AG04449 (cell line): ENCODE measurements at places on chromosomes 12 and 14.
A peak's percentile ranks its signal among the peaks of the same experiment; 100 is the strongest.

GRCh38 chr14:88437658-88438057, 52.2 kb downstream of the SPATA7 start:
- no peak for DNase-seq

GRCh38 chr14:92589213-92589852, 75.8 kb downstream of the RIN3 start:
- no peak for DNase-seq

GRCh38 chr14:31884776-31885379, 192.2 kb upstream of the ARHGAP5 start:
- DNase-seq = no peak

- DNase-seq = no peak
Observed at GRCh38 chr12:18472806-18473205, 211.5 kb downstream of the PIK3C2G start.

DNA sequence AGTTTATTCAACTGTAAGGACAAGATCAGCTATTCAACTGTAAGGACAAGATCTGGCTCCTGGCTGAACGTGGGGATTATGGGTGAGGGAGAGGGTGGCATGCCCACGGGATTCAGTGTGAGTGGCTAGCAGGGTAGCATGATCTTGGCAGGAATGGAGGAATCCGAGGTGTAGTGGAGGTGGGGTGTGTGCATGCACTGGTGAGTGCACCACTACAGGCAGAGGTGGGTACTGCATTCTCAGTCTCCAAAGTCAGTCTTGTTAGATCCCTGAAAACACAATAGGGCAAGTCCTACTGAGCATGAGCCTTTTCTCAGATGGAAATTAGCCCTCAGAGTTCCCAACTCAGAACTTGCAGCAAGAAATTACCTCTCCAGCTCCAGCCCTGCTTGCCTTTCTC, 32.2 kb upstream of the DCD start:
- no peak for DNase-seq

DNA sequence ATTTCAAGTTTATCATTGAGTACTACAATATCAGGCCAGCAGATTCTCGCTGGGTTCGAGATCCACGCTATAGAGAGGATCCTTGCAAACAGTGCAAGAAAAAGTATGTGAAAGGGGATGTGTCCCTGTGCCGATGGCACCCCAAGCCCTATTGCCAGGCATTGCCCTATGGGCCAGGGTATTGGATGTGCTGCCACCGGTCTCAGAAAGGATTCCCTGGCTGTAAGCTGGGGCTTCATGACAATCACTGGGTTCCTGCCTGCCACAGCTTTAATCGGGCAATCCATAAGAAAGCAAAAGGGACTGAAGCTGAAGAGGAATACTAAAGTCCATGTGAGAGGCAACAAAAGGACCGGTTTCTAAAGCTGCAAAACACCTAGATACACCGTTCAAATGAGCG, 59.4 kb downstream of the ATG14 start:
- DNase-seq = no peak

GRCh38 chr12:54311051-54311450, 10.2 kb upstream of the NFE2 start:
- no peak for DNase-seq

- no peak for DNase-seq
Observed at GRCh38 chr14:102075155-102075554, 11.7 kb downstream of the HSP90AA1 start.

GRCh38 chr14:76045773-76046172, 60.2 kb downstream of the IFT43 start:
- DNase-seq = no peak

GRCh38 chr12:4286771-4287317, 13.3 kb downstream of the CCND2 start:
- DNase-seq = no peak

- no peak for DNase-seq
Observed at GRCh38 chr12:131137009-131137835, 183.5 kb downstream of the ADGRD1 start.

DNA sequence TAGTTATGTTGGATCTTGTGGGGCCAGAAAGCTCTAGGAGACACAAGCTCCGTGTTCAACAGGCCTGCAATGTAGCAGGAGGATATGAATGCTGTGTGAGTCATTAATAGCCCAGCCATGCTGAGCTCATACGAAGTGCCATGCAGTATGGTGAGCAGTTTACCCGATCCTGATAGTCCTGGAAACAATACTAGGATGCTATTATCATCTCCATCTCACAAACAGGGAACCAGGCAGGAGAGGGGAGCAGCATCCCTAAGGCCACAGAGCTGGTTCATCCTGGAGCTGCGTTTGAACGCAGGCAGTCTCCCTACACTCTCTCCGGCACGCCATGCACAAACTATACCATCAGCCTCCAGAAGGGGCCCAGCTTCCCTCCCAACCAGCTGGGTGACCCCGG, 20.5 kb downstream of the TTC7B start:
- peak; percentile 67 for DNase-seq

GRCh38 chr12:76685246-76685678, 78.7 kb upstream of the ZDHHC17 start:
- no peak for DNase-seq

GRCh38 chr14:101980700-101981099, 16.3 kb downstream of the DYNC1H1 start:
- DNase-seq = peak; percentile 98

DNA sequence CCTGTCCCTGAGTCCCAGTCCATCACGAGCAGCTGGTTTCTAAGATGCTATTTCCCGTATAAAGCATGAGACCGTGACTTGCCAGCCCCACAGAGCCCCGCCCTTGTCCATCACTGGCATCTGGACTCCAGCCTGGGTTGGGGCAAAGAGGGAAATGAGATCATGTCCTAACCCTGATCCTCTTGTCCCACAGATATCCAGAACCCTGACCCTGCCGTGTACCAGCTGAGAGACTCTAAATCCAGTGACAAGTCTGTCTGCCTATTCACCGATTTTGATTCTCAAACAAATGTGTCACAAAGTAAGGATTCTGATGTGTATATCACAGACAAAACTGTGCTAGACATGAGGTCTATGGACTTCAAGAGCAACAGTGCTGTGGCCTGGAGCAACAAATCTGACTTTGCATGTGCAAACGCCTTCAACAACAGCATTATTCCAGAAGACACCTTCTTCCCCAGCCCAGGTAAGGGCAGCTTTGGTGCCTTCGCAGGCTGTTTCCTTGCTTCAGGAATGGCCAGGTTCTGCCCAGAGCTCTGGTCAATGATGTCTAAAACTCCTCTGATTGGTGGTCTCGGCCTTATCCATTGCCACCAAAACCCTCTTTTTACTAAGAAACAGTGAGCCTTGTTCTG, 41.6 kb downstream of the DAD1 start:
- no peak for DNase-seq

DNA sequence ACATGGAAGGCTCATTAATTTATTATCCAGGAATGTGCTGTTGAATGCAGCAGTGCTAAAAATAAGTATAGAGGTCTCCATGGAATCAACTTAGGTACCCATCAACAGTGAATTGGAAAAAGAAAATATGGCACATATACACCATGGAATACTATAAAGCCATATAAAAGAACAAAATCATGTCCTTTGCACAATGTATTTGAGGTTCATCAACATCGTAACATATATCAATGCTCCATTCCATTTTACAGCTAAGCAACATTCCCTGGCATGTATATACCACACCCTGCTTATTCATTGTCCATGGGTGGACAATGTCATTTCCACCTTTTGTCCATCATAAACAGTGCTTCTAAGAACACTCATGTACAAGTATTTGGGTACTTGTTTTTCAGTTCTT, 147.8 kb upstream of the RASSF8 start:
- DNase-seq = no peak

DNA sequence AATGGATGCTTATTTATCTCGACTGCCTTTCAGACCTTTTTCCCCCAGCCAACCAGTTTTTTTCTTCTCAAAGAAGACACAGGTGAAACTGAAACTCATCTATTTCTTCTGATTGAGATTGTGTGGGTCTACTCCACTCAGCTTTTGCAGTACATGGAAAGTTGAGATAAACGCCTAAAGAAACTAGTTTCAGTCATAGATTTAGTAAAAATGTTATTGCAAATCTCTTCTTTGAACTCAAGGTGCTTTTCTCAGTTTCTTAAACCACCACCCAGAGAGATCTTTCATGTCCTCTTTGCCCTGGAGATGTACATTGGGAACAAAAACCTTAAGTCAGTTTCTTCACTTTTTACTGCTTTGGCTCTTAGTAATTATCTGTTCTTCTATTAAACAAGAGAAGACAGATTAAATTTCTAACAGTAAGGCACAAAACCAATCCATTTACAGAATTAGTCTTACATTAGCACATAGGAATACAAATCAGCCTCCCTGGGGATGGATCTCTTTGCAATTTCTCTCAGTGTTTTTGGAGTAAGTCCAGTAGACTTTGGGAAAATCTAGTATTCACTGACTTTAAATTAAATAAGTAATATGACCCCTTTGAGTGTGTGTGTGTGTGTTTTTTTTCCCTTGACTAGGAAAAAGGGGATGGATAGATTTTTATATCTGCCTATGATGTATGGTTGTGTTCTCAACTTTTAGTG, 11.6 kb downstream of the FBXW8 start:
- peak; percentile 10 for DNase-seq

GRCh38 chr12:46965137-46965536, 114.3 kb upstream of the PCED1B start:
- DNase-seq = no peak

- no peak for DNase-seq
Observed at GRCh38 chr12:83823386-83824045, 1089.1 kb downstream of the SLC6A15 start.

DNA sequence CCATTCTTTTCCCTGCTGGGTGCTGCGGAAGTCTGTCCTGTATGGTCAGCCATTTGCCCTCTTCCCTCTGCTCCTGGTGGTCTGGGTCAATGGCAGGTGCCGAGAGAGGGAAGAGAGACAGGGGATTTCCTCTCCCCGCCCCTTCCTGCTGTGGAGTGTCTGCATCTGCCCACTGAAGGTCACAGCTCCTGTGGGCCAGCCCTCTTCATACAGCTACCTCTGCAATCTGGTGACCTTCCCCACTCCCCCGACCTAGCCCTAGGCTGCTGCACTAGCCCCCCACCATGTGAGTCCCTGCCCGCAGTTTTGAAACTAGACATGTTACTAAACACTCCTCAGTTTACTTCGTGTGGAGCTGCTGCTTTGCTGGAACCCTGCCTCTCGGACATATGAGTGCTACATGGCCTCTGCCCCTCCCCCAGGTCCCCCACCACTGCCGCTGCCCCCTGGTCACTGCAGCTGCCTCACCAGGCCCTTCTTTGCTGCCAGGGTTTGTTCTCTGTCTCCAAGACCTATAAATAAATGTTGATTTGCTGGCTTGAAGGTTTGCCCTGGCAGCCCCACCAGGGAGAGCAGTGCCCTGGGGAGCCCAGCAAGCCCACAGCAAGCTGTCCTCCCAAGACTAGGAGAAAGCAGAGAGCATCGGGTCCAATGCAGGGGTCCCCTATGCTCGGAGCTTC, 102.9 kb downstream of the DPF3 start:
- DNase-seq = no peak

- no peak for DNase-seq
Observed at GRCh38 chr12:128914908-128915563, 61.8 kb downstream of the GLT1D1 start.

DNA sequence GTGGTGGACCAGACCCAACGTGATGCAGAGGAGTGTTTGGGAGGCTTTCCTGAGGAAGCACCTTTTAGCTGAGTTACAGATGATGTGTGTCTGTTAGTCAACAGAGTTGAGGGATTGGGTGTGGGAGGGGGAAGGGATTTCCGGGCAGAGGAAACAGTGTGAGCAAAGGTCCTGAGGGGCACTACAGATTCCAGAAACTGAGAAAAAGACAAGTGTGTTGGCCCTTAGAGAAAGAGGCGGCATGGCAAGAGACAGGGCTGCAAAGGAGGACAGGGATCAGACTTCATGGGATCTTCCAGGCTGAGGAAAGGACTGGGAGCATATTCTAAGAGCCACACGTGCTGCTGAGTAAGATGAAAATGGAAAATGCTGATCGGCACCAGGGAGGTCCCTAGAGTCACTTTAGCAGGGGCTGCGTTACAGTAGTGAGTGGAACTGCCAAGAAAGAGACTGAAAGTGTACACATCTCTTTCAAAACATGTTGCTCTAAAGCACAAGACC, 9.4 kb upstream of the RPS6KL1 start:
- DNase-seq = no peak

- DNase-seq = no peak
Observed at GRCh38 chr12:15541996-15542631, 219.8 kb downstream of the PTPRO start.

GRCh38 chr14:97975216-97975615, 1178.0 kb downstream of the VRK1 start:
- DNase-seq = no peak

DNA sequence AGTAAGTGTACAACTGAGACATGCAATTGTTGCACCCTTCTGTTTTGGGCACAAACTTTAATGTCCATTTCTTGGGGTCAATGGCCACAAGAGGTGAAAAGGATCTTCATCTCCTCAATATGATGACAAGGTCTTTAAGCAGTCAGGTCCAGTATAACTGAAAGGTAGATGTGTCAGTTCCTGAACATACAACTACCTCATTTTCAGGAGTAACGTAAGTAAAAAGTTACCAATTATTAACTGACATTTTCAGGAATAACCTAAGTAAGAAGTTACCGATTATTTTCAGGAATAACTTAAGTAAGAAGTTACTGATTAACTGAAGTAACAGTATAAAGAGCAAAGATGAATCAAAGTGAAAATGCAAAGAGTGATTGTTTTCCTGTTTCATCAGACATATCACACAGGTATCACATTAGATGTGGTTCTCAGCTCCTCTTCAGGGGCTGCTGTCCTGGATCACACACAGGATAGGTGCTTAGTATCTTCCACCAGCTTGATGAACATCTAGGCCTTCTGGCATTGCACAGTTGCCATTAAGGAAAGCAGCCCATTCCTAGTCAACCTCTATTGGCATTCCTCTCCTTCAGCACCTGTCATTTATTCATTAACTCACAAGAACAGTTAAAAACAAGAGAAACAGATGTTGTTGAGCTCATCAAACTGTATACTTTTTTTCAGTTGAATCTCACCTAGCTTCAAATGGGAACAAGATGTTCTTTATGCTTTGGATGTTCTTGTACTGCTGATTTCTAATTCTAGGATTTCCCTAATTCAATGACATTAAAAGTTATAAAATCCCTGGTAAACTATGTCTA, 200.0 kb downstream of the FOXG1 start:
- no peak for DNase-seq

DNA sequence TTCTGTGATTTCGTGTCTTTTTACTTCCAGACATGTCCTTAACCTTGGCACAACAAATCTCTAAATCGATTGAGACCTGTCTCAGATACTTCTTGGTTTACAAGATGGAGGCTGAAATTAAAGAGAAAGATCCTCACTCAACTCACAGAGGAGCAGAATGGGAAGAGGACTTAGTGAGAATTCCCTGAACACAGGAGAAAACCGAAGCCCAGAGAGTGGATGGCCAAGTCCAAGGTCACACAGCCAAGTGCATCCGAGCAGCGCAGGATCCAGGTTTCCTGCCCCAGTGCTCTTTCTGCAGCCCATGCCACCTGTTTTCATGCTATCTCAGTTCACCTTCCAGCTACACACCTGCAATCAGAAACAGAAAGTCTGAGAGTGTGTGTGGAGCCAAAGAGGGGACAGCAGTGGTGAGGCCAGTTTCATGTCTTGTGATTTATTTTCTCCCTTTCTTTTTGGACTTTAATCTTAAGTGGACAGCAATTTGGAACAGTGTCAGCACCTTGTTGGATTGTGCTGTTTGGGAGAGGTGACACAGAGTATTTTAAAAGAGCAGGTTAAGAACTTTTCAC, 22.9 kb upstream of the TCL1B start:
- no peak for DNase-seq
